ENCODE measurements at places on chromosomes 4 and X.
A peak's percentile ranks its signal among the peaks of the same experiment; 100 is the strongest.

DNA sequence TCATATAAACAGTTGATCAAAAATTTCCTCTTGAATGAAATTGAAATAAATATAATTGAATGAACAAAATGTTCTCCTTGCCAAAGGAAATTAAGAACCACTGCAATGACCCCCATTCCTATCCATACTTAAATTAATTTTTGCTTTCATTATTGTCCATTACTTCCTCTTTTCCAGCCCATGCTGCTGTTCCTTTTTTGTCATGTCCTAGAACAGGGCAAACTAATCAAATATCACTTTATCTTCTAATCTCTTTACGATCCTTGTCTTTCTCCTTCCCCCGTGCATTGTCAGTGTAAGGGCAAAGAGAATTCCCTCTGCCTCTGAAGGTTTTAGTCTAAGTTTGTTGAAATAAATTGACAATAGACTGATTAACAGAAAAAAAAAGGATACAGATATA, 203.0 kb downstream of the CENPC start:
- DNase-seq = no peak

GRCh38 chr4:53105313-53105712, 243.2 kb downstream of the RASL11B start:
- no peak for DNase-seq

DNA sequence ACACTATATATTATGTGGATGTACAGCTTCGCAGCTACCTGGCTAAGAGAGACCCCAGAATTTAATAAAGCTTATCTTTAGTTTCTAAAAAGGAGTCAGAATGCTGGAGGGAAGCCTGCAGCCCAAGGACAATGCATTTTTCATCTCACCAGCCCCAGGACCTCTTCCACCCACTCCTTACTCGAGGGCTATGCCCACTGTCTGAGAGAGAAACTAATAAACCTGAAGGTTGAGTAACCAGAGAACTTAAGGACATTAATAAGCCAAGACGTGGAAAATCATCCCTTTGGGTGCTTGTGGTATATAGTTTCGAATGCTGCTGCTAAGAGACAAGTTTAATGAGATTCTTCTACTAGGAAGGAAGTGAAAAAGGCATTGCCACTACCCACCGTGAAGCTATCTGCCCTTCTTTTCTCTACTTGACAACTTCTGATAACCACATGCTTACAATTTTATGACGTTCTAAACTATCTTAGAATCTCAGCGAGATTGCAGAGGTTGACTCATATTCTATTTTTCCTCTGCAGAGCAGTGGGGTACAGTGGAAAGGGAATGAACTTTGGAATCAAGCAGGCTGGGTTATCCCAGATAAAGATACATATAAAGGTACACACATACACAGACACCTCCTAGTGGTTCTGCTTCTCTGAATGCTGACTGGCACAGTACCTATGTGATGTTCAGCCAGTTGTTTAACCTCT, 3.3 kb downstream of the RELL1 start:
- no peak for DNase-seq

- no peak for DNase-seq
Measured at GRCh38 chr4:189660722-189661360, 279.8 kb upstream of the FRG1 start.

- no peak for DNase-seq
Measured at GRCh38 chrX:106903291-106903824, at the start of gene RIPPLY1. Gene RIPPLY1, minus strand, starts transcription at chrX:106903341. Its CDS starts 54 bp downstream, at chrX:106903287.

- no peak for DNase-seq
Measured at GRCh38 chrX:15310117-15310516, 5.3 kb downstream of the ASB11 start.

DNA sequence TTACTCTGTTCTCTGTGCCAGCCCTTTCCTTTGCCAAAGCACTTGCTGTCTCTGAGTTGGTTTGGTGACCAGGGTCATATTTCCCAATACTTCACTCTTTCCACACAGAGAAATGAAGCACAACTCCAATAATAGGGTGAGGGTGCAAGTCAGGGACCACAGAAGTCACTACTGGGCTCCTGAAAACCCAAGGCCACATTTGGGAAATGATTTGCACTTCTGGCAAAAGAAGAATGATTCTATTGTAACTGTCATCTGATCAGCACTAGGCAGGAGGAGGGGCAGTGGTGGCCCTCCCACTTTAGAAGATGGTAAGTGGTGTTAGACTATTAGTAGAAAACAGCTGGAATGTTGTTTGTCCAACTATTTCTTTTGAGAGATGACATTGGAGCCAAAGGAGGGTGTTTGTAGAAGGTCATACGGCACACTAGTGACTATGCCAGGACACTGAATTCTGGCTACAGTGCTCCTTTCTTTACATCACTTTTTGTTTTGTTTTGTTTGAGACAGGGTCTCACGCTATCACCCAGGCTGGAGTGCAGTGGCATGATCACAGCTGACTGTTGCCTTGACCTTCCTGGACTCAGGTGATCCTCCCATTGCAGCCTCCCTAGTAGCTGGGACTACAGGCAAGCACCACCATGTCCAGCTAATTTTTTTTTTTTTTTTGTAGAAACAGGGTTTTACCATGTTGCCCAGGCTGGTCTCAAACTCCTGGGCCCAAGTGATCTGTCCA, 10.8 kb upstream of the HADH start:
- no peak for DNase-seq

DNA sequence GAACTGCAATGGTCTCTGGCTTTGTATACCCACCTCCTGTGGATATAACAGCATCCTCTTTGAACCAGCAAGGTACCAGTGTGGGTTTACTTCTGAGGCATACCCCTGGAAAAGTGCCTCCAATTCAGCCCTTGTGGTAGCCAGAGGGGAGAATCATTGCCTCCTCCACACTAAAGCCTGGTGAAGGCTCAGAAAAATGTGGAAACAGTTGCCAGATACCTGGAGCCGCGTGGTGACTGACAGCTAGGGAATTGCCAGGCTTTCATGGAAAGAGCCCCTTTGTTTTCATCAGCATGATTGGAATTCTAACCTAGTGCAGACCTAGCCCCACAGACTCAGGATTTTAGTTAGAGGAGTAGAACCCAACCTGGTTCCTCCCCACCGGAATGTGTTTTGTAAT, 168.6 kb upstream of the KLF3 start:
- DNase-seq = no peak

- peak; percentile 77 for DNase-seq
Measured at GRCh38 chrX:134803551-134804183, 145.4 kb upstream of the PLAC1 start.

DNA sequence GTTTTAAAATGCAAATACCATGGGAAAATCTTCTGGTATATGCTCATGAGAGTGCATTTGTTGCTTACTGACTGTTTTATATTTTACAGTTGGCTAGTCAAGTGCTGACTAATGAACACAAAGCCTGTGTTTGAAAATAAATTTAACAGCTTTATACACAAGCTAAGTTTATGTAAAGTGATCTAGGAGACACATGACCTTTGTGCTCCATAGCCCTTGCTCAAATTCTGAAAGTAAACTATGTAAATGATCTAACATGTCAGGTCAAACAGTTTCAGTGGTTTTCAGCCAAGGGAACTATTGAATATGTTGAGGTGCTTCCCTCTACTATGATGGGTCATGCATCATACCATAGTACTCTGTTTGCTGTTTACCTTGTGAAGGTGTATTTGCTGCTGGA, 36.7 kb downstream of the DIAPH2 start:
- no peak for DNase-seq

DNA sequence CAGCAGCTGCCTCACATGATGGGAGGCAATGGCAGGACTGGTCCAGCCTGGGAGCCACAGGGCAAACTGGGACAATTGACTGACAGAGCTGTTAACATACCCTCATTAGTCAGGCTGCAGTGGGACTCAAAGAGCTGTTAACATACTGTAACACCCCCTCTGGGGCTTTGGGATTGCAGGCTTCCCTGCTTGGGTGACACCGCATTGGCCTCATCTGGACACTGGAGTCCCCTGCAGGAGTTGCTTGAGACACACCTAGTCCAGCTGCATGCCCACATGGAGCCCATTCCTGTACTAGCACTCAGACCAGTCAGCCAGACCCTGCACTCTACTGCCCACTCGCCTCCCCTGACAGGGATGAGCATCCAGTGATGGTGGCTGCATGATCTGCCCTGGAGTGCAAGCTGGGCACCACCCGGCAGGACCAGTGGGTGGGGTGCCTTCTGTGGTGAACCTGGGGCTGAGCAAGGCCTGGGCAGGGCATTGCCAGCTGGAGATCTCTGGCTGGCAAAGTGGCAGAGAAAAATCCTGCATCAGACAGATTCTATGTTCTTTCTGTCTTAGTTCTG, 138.8 kb downstream of the DTHD1 start:
- no peak for DNase-seq

DNA sequence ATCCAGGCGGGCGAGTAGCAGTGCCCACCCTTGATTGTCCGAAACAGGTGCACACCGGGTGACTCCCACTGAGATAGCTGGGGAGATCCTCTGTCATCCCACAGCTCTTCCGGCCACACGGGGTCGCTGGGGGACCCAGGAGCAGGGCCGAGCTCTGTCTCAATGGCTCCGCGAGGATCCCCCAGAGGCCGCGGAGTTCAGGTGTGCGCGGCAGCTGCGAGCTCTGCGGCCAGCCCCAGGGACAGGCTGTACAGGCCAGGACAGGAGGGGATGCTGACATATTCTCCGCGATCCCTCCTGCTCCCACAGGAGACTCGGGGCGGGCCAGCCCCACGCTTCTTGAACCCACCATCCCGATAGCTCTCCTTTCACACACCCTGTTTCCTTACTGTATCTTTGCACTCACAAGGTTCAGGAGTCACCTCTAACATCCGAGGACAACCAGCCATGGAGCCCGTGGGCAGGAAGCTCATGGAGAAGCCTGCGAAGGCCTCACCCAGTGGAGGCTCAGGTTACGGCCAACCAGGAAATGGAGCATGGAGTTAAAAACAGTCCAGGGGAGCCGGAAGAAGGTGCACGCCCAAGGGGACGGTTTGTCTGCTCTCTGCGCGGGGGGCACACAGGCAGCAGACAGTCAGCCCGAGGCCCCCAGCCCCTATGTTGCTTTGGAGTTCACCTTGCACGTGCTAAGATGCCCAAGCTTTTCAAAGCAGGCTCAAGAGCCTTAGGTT, 77.9 kb upstream of the AMELX start:
- no peak for DNase-seq

GRCh38 chr4:112593438-112594133, 43.1 kb downstream of the ZGRF1 start:
- no peak for DNase-seq

DNA sequence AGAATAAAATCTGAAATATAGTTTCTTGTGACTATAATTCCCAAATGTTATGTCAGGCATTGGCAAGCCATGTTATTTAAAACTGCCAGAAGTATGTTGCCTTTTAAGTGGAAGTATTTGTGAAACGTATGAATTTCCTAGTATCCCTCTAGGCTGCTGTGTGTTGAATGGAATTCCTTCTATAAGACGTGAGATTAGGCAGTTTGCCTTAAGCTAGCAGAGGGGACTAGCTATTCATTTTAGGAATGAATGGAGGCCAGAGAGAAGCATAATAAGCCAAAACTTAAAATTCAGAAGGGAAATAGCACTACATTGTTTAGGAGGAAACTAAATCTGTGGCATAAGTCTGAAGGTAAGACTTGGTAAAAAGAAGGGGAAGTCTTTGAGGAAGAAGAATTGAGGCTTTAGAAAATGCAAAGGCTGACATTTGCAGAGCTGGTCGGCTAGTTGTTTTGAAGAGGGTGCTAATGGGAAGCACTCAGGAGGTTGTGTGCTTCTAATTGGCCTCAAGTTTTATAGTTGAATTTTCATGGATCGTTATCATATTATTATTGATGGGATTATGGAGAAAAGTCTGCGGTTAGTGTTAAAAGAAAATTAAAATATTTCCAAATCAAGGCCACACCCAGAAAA, 57.1 kb downstream of the TMEM131L start:
- no peak for DNase-seq

DNA sequence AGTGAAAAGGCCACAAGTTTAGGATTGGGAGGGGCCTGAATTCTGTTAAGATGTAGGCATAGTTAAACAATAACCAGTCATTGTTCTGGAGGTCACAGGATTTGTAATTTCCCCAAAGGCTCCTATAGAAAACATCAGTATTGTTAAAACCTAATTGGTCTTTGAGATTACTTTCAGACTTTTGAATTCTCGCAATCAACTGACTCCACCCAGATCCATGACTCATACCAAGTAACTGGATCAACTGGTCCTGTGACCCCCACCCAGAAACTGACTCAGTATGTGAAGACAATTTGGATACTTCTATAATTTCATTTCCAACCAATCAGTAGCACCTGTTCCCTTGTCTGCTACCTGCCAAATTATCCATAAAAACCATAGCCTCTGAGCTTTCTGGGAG, 28.4 kb downstream of the MAGEB16 start:
- DNase-seq = no peak

DNA sequence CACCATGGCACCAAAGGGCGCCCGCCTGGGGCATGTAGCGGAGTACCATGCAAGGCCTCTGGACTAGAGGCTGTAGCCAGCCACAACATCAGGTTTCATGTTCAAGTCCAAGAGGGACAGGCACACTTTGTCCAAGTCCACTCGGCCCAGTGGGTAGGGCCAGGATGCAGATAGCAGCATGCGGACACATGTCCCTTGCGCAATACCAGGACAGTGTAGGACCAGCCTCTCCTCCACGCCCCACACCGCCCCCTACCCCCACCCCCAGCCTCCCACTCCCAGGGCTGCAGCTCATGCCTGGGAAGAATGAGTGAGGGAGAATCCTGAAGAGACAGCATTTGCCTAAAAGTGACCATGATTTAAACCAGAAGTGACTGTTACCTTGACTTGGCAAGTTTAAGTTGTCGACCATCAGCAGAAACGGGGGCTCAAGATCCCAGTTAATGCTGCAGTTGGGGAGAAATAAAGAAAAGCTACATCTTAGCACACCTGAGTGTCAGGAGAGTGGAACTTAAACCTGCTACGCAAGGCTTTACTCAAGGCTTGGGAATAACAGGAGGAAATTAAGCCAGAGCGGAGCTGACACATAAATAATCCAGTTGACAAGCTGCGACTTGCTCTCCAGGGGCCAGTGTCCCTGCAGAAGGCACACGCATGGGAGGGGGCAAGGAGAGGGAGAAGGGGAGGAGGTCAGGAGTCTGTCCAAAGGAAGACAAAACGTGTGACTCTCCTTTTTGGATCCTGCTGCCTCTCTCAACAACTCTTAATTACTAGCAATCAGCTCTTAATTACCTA, 221.7 kb downstream of the BCOR start:
- DNase-seq = no peak

- DNase-seq = no peak
Measured at GRCh38 chrX:9737363-9737762, 28.3 kb downstream of the GPR143 start.

All from Jurkat, Clone E6-1 (cell line).